Spinal cord (tissue), 10 donors: ENCODE measurements at places on chromosomes 16 and 17.

DNA sequence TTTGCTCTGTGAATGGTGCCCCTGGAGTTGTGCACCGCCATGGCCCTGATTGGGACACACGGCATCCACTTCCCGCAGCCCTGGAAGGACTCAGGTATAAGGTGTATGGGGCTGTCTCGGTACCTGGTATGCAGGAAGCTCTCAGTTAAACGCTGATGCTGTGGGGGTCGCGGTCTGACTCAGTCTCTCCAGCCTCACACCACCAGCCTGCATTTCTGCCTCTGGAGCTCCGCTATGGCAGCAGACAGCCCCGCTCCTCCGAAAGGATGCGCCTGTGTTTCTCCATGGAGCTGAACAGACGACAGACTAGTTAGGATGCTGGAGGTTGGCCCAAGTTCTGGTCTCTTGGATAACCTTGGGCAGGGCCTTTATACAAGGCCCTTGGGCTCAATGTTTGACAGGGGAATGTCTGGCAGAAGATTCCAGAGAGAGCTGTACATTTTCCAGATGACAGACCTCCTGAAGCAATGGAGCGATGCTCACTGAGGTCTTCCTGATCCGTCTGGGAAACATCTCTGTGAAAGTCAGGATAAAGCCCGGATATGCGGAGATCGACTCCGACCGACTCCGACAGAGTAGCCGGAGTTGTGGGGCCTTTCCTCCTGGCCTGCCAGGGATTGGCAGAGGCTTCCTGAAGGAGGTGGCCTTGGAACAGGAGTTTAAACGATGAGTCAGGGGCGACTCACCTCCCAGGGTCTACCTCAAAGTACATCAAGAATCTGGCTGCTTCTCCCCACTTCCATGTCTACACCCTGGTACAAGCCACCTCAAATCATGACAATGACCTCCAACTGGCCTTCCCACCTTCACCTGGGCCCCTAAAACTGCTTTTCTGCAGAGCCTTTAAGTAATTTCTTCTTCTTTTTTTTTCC lies 21.9 kb upstream of the BCAR1 start:
- no peak for DNase-seq

DNA sequence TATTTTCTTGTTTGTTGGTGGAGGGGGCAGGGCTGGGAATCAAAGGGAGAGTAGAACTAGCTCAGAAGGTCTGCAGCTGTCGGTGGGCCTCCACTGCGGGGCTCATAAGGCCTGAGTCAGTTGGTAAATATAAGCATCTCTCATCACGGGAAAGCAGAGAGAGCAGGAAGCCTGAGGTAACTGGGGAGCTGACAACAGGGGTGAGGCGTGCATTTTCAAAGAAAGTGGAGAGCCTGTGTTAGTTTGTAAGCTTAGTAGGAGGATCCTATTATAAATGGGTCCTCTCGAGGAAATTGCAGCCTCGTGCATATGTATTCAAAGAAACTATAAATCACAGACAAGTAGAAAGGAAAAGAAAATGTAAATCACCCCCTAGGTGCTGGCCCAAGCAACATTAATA lies 221.0 kb upstream of the CDH13 start:
- DNase-seq, result no peak

DNA sequence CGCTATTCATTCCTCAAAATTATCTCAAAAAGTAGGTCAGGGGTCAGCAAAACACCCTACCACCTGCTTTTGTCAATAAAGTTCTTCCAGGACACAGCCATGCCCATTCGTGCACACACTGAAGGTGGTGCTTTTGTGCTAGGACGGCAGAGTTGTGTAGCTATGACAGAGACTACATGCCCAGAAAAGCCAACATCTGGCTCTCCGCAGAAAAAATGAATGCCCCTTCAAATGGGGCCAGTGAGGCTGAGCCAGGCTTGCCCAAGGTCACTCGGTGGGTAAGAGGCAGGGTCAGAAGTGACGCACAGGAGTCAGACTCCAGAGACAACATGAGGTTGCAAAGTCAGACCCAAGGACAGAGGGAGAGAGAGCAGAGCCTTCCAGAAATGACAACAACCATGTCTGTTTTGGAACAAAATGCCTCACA lies 200.1 kb downstream of the XYLT1 start:
- DNase-seq, result no peak

DNA sequence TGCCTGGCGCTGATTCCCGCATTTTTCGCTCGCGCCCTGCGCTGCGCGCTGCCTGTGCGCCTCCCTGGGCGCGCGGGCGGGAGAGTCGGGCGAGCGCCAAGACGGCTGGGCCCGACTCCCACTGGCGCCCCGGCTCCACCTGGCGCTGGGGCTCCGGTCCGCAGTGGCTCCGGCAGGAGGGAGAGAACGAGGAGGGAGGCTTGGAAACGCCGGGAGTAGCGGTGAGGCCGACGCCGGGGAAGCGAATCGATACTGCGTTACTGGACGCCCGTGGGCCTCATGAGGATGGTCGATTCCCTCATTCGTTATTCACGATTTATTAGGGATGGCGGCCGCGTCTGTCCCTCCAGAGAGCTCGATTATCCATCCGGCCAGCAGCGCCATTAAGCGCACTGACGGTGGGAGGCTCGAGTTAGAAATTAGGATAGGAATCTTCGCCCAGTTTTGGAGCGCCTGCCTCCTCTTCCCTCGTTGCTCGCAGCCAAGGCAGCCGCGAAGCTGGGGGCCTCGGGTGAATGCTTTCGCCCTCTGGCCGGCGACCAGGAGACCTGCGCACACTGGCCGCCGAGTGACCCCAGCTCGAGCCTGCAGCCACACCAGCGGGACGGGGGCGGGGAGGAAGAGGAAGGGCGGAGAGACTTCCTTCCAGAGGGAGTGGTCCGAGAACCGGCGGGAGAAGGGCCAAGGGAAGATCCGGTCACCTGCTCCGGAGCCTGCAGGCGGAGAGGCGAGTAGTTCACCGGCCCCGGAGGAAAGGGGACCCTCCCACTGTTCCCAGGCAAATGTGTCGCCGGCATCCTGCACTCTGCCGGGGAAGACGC lies 1.3 kb upstream of the PCGF2 start:
- DNase-seq, result no peak

GRCh38 chr17:58284613-58285421 lies 4.1 kb upstream of the MPO start:
- DNase-seq, result no peak

DNA sequence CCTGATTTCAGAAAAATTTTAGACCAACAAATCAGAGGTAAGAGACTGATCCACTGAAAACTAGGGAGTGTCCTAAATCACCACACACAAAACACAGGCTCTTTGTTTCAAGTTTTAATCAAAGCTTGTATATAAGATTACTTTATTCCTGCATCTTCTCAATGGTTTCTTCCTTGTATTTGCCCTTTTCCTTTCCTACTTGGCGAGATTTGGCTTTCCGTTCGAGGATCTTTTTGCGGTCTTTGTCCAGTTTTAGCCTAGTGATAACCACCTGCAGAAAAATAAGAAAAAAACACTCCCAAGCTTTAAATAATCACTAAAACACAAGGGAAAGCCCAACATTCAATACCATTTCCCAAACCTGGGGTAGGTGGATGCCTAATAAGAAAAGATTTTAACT lies 918 bp upstream of the KRABD2 start:
- DNase-seq, result no peak

DNA sequence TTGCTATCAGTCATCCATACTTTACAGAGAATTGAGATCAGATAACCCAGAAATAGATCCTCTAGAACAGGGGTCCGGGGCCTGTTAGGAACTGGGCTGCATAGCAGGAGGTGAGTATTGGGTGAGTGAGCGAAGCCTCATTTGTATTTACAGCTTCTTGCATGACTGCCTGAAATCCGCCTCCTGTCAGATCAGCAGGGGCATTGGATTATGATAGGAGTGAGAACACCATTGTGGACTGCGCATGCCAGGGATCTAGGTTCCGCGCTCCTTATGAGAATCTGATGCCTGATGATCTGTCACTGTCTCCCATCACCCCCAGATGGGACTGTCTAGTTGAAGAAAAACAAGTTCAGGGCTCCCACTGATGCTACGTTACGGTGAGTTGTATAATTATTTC lies 13.0 kb upstream of the SCIMP start:
- DNase-seq, result peak; percentile 26

GRCh38 chr17:82767041-82767754 lies 15.3 kb downstream of the TBCD start:
- no peak for DNase-seq

GRCh38 chr16:85206472-85207356 lies 94.4 kb upstream of the CIBAR2 start:
- peak; percentile 94 for DNase-seq

DNA sequence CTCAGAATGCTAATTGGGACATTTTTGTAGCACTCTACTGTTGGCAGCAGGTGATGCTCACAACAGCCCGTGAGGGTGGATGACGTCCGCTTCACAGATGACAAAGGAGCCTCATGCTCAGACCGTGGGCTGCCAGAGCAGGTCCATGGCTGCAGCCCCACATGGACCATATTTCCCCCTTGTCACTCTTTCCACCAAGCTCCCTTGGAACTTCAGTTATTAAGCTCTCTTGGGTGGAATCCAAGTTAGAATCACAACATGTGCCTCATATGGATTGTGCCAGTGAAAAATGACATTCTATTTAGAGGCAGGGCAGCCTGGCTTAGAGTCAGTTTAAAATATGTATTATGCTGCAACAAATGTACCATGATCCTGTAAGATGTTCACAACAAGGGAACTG lies 33.2 kb upstream of the STH start:
- DNase-seq, result peak; percentile 87

GRCh38 chr17:39863244-39863917 lies 731 bp downstream of the IKZF3 start:
- DNase-seq, result no peak

- DNase-seq, result no peak
Measured at GRCh38 chr17:18016426-18016825, 22.5 kb downstream of the ATPAF2 start.

DNA sequence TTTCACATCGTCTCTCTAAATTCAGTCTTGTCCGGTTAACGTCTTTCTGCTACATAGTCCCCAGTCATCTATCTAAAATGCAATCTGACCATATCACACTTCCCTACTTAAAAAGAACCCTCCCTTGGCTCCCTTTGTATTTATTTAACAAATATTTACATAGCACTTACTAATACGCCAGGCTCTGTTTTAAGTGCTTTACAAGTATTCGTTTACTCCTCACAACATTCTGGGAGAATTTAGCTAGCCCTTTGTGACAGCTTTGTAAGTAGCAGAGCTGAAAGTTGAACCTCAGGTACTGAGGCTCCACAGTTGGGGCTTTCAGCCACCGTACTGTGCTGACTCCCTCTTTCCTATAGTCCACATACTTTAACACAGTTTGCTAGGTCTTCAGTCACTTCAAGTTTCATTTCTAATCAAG lies 9.2 kb downstream of the PAFAH1B1 start:
- no peak for DNase-seq

GRCh38 chr17:17170346-17170985 lies 35.7 kb downstream of the PLD6 start:
- no peak for DNase-seq

- DNase-seq, result no peak
Measured at GRCh38 chr17:74442670-74443515, 11.0 kb downstream of the GPRC5C start.

- no peak for DNase-seq
Measured at GRCh38 chr16:72051818-72052217, 2.5 kb upstream of the HP start.

DNA sequence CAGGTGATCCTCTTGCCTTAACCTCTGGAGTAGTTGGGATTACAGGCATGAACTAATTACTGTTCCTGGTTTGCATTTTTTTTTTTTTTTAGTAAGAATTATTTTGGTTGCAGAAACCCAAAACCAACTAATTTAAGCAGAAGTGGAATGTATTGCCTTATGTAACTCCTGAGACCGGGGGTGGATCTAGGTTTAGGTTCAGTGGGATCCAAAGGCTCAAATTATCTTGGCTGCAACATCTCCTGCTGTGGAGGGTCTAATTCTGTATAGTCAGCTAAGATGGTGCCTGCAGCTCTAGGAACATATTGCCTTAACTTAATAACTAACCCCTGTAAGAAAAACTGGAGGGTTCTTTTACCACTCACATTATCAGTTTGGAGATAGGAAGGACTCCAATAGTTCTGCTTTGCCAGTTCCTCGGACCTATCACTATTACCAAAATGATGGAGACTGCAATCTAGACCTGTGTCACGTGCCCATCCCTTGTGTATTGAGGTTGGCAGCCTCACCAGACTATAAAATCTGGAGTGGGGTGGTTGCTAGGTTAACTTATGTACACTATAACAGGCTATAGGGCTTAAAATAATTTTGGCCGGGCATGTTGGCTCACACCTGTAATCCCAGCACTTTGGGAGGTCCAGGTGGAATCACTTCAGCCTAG lies 8.5 kb downstream of the SNTB2 start:
- DNase-seq, result no peak

- no peak for DNase-seq
Measured at GRCh38 chr17:181245-182049, at the start of gene DOC2B. TSS of gene DOC2B (minus strand) at chr17:181650. CDS start at chr17:181479, 171 bp downstream.

- no peak for DNase-seq
Measured at GRCh38 chr16:86403085-86403484, 107.2 kb upstream of the FOXF1 start.

DNA sequence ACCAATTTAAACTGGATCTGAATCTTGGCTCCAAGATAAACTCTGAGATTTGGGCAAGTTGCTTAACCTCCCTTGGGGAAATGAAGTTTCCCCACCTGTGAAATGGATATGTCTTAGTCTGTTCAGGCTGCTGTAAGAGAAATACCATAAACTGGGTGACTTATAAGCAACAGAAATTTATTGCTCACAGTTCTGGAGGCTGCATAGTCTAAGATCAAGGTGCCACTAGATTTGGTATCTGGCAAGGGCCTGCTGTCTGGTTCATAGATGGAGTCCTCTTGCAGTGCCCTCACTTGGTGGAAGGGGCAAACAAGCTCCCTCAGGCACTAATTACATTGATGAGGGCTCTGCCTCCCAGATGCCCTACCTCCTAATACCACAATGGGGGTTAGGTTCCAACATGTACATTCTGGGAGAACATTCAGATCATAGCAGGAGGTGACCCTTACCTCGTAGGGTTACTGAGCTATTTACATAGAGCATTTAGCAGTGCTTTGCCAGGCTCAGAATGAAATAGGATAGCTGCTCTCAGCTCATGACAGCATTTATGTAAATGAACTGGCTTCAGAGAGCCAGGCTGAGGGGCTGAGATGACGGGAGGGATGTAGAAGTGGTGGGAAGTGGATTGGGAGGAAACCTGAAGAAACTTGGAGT lies 83.9 kb downstream of the SPECC1 start:
- no peak for DNase-seq

- DNase-seq, result no peak
Measured at GRCh38 chr16:10923650-10924214, 18.5 kb downstream of the DEXI start.

GRCh38 chr17:42010898-42011516 lies 6.2 kb downstream of the DNAJC7 start:
- DNase-seq, result no peak

DNA sequence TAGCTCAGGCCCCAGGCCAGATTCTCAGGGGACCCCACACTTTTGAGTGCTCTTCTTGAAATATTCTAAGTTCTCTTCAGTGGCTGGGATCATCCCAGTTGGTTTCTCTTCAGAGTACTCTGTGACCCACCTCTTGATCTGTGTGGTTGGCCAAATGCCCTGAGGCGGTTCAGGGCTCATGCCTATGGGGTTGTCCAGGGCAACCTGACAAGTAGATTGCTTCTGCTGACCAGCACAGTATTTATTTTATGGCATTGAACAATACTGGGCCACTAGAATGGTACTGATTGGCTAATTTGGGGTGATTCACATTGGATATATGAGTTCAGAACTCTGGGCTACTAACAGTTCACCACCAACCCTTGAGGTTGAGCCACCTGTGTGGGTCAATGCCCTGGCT lies 7.4 kb upstream of the GOSR2 start:
- DNase-seq, result no peak
